NCI-H1694 treated with DMSO at 0.1 percent for 48 hours (cell line): ENCODE measurements at places on chromosomes 5 and 9.
A peak's percentile ranks its signal among the peaks of the same experiment; 100 is the strongest.

DNA sequence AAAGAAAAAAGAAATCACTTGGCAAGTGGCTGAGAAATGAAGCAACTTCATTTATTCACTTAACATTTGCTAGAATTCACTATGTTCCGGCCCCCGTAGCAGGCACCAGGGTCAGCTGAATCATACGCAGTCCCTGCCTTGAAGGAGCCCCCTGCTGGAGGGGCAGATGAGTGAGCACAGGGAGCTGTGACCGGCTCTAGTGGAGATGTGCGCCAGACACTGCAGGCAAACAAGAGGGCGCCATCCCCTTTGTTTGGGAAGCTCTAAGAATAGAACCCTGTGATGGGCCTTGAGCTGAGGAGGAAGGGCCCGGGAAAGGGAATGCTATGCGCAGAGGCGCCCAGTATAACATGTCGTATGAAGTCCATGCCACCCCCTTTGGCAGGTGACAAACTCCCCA, 20.2 kb upstream of the RPL26L1 start:
- DNase-seq: peak; percentile 6

- no peak for DNase-seq
Measured at GRCh38 chr5:95251185-95251584, 33.7 kb downstream of the MCTP1 start.

- no peak for DNase-seq
Measured at GRCh38 chr5:112318346-112318745, 100.7 kb downstream of the EPB41L4A start.

DNA sequence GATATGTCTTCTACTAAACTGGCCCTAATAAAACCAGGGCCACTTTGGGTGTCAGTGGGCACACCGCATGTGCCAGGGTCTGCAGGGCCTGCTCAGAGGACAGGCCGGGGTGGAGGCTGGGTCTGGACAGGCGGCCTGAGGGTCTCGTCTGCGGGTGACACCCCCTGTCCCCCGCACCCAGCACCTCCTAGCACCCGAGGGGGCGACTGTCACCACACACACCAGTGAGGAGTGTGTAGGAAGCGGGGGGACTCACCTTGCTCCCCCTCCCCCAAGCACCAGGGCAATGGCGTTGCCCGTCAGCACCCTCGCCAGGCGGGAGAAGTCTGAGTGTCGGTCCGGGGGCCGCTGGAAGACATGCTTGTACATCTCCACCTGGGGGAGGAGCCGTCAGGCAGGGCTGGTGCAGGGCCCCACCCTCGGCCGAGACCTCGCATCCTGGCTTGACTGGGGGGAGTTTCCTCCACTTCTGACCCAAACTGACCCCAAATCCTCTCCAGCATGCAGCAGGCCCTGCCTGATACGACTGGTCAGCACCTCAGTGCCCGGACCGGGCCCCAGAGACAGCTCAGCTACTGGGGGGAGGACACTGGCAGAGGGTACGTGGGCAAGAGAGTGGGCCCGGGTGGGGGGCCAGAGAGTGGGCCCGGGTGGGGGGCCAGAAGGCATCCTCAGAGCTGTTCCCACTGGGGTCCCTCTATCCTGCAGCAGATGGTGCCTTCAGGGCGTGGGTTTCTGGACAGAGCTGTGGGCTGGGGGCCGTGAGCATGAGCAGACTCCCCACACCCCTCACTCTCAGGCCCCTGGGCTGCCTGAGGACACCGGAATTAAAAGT, 18.9 kb upstream of the NSMF start:
- DNase-seq: no peak

DNA sequence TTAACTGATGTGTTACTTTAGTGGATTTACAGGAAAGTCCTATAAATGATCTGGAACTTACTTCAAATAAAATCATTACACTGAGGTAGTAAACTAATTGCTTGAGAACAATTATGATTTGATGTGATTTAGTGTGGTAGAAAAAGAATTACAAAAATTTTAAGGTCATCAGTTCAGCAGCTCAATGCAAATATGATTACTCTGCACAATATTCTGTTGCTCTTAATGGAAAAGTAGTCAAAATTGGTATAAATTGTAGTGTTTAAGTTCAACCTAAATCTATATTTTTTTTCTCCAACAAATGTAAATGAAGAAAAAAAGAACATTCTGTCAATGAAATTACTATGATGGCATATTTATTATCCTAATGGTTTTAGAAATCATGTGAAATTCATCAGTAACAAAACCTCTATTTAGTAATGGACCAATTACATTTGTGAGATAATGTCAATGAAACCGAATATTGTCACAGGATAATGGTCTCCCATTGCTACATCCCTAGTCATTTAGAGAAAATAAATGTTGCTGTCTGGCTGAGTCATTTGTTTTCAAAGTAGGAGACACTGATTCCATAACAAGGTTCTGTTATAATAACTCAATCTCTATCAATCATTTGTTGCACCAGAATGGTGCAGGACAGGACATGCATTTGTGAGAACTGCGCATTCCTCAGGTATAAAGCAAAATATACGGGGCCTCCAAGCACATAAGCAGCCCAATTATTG, 177.1 kb downstream of the NFIB start:
- DNase-seq: no peak
